ENCODE measurements at places on chromosomes 6 and 20.

- DNase-seq, result no peak
Observed at GRCh38 chr20:4412216-4412615, 309.5 kb upstream of the PRND start.

DNA sequence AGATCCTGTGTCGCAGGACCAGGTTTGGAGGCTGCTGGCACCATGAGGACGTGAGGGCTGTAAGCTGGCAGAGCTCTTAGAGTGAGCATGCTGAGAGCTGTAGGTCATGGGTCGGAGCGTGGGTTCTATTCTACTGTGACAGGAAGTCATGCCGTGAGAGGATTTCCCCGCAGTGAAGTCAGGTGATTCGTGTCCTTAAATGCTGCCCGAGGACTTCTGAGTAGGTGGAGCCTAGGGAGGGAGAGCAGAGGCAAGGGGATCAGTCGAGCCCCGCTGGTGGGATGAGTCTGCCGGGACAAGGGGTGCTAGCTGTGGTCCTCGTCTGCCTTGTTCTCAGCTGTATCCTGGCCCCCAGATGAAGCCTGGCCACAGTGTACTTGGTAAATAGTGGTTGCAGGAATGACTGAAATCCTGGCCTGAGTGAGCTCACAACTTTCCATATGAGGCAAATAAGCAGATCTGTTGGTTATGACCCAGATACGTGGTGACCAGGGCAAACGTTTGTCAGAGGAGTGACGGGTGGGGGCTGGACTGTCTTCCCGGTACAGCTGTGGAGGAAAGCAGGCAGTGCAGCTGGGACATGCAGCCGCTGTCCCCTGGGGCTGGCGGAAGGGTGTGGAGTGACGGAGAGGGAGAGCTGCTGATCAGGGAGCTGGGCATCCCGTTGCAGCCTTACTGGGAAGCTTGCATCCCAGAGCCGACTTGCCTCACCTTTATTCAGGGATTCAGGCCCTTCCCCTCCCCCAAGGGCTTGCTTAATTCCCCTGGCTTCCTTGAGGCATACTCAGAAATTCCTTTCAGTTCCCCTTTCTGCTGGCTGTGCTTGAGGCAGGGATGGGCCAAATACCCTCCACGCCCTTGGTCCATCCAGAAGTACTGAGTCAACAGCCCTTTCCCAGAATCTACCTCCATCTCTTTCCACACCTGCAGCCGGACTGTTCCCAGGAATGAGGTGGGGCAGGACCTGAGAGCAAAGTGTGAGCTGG is 250.9 kb upstream of the RREB1 start:
- DNase-seq, result peak; percentile 24

- DNase-seq, result no peak
Observed at GRCh38 chr6:38264605-38265004, 375.1 kb downstream of the BTBD9 start.

GRCh38 chr20:56249956-56250355 is 1.4 kb downstream of the MC3R start:
- no peak for DNase-seq

- no peak for DNase-seq
Observed at GRCh38 chr6:166286839-166287271, 21.3 kb downstream of the PRR18 start.

- DNase-seq, result no peak
Observed at GRCh38 chr6:41262401-41262800, 24.1 kb downstream of the TREM1 start.

- DNase-seq, result no peak
Observed at GRCh38 chr20:45218636-45219035, 2.5 kb upstream of the SEMG2 start.

DNA sequence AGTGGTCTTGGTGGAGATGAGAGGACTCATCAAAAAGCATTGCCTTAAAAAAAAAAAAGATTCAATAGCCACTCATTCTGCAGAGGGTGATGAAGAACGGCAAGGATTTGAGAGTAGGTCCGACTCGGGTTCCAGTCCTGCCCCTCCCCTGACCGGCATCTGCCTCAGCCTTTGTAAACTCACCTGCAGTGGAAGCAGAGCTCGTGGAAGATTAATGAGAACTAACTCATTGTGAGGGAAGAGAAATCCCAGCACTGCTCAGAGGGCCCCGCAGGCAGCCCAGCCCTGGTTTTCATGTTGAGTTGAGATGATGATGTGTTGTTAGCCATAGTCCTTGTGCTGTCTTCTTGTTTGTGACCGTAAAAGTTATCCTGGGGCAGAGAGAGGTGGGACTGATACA is 59.4 kb downstream of the GCNT2 start:
- no peak for DNase-seq

- DNase-seq, result no peak
Observed at GRCh38 chr6:49979584-49979983, 10.2 kb upstream of the DEFB113 start.

DNA sequence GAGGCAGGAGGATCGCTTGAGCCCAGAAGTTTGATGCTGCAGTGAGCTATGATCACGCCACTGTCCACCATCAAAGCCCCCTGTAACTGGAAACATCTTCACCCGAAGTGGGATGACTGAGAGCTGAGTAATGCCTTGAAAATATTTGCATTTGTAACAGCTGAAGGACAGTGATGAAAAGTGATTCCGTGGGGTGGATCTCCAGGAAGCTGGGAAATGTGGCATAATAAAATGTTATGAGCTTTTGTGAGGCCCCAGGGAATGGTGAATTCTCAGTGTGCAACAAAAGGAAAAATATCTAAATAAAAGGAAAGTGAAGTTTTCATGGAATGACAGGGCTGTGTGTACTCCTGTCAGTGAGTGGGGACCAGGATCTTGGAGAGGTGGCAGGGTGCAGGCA is 92.0 kb downstream of the JAG1 start:
- DNase-seq, result no peak

DNA sequence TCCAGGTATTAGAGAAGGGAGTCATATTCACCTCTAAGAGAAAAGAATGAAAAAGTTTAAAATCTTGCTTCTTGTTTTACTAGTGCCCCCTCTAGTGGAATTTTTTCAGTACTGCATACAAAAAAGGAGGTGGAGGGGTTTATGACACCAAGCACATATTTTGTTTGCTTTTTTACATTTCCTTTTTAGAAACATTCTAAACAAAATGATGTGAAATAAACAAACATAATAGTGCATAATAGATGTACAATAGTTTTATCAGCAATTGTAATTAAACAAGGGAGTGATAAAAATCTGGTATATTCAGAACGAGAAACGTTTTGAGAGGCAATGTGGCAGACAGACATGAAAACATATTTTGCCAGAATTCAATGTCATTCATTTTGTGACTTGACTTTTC is 111.0 kb upstream of the TFAP2D start:
- DNase-seq, result no peak

DNA sequence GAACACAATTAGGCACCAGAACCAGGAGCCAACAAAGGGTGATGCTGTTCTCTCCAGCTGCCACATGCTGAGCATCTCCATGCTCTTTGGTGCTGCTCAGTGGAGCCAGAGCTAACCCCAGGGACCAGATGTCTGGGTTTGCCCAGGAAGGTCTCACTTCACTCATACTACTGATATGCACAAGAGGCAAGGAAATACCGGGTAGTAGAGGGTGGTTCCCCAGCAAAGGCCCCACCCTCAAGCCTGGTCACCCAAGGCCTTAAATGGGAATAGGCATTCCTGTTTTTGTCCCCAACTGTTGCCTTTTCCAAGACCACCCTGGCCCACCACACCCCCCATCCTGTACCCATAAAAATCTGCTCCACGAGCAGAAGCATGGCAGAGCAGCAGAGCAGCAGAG is 204.5 kb upstream of the TAB2 start:
- no peak for DNase-seq

GRCh38 chr6:32177183-32177787 is 920 bp upstream of the RNF5 start:
- DNase-seq, result no peak

- DNase-seq, result no peak
Observed at GRCh38 chr20:37640600-37641561, 52.9 kb upstream of the CTNNBL1 start.

GRCh38 chr6:5205877-5206850 is 54.6 kb downstream of the LYRM4 start:
- DNase-seq, result no peak

DNA sequence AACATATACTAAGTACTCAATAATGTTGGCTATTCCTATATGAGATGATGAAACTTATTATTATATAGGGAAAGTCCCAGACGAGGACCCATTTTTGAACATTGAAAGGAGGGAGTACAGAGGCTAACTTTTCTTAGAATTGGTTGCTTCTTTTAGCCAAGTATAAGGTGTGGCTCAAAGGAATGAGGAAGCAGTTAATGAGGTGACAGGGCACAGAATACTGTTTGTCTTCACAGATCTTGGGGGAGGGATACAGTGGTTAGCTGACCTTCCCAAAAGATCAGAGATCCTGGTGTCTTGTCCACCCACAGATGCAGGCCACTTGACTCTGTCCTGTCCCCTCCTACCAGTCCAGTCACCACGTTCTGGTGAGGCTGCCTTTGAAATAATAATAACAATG is 67.8 kb upstream of the EPB41L1 start:
- DNase-seq, result no peak

DNA sequence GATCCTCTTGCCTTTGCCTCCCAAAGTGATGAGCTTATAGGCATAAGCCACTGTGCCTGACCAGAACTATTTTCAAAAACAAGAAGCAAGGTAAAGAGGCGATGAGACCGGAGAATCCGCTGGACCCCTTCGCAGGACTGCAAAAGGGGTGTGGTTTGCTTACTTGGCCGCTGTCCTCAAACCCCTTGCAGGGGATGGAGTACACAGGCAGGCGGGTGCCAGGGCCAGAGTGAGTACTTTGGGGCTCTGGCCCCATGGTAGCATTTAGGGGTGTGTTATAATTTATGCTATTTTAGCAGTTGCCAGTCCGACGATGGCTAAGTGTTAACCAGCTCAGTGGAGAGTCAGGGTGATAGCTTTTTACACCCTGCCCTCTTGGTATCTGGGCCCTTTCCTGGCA is 1454.9 kb downstream of the HACE1 start:
- no peak for DNase-seq

DNA sequence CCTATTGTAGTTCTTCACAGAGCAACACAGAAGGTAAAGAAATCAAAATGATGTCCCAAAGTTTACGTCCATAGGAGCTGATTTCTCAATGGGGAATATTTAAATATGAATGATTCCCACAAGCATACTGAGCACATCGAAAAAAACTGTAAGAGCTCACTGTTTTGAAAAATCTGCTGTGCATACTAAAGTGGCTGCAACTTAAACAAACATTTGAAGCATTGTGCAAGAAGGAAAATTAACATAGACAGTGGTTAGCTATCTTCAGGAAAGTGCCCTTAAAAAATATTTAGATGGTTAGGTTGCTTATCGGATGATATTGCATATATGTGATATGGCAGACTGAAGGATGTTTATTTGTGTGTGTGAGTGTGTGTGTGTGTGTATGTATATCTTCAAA is 747.6 kb downstream of the RFPL4B start:
- no peak for DNase-seq

DNA sequence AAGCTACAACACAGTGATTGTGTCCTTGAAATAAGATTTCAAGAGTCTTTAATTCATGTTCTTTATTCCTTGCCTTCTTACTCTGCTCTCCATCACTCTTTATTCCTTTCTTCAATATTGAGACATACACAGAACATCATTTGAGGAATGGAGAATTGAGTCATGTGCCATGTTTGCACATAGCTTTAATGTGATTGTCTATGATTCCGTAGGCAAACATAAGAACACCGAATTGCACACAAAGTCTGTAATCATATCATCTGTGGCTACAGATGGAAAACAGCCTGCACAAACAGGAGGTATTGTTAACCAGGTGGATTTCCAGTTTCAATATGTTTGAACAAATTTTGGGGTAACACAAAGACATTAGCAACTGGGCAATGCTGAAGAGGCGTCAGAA is 571.6 kb upstream of the GJE1 start:
- no peak for DNase-seq

- no peak for DNase-seq
Observed at GRCh38 chr20:49945701-49946477, 9.7 kb downstream of the RNF114 start.

DNA sequence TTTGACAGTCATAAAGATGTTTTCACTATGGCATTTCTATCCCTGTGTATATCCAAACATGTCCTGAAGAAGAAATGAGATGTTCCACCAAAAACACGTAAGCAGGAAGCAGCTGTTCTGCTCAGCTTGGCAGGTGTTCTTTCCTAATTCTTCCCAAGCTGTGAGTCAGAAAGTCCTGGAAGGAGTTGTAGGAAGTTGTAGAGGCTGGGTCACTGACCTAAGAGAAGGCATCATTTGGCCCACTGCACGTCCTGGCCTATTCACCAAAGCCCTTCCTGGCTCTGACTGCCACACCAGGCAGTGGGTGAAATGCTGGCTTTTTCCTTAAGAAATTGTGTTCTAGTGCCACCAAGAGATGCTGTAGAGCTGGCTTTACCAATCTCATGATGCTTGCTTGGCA is 40.3 kb downstream of the STX11 start:
- DNase-seq, result no peak

- no peak for DNase-seq
Observed at GRCh38 chr6:124977067-124977908, 15.1 kb downstream of the RNF217 start.

DNA sequence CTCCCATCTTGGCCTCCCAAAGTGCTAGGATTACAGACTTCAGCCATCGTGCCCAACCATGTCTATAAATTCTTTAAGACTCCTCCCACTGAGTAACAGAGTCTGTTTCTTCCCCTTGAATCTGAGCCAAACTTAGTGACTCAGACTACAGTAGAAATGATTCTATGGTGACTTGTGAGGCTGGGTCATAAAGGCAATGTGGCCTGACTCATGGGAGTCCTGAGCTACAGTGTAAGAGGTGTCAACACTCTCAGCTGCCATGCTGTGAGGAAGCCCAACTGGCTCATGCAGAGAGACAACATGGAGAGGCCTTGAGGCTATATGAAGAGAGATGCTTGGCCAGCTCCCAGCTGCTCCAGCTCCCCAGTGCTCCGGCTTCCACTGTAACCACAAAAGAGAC is 5.2 kb upstream of the NRSN2 start:
- no peak for DNase-seq

DNA sequence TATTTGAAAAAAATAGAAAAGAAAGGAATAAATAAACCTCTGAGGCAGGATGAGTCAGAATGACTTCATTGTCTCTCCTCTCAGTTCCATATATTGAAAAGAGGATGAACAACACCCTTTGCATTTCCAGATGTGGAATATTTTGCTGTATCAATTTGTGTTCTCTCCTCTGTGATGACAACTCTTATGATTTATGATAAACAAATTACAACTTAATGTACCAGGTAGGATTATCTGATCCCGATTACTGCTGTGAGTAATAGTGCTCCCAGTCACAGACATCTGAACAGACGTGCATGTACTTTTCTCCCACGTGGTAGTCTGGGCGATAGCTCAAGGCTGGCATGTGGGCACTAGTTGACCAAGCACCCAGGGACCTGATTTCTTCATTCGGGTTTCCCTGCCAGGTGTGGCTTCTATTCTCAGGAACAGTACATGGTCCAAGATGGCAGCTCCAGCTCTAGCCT is 142.1 kb upstream of the SULF2 start:
- no peak for DNase-seq

Data from activated T-cell treated with anti-CD3 and anti-CD28 coated beads, Interleukin-2, amount 50 U/mL, for 1 hour (primary cell).